ENCODE measurements at places on chromosomes 4 and X.
A peak's percentile ranks its signal among the peaks of the same experiment; 100 is the strongest.

- DNase-seq, result peak; percentile 13
Measured at GRCh38 chr4:161555689-161556660, 607.8 kb downstream of the FSTL5 start.

DNA sequence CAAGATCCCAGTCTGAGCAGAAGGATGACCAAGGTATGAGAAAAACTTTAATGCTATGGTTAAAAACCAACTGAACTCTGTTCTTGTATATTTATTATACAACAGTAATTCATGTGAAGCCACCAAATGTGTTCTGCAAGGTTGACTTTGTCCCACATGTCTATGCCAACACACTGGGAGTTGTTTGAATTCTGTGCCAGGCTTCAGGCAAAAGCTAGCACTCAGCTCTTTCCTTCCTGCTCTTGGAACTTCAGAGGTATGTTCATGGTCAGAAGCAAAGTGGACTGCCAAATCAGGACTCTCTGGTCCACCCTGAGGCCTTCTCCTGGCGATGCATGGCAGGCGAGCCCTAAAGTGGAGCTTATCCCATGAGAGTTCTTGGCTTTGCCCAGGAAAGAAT, 205.6 kb upstream of the AR start:
- no peak for DNase-seq

- DNase-seq, result no peak
Measured at GRCh38 chr4:109155084-109155483, 147.4 kb downstream of the COL25A1 start.

GRCh38 chrX:7253565-7253964, 105.6 kb upstream of the PUDP start:
- DNase-seq, result no peak

GRCh38 chr4:184310171-184310567, 92.5 kb upstream of the ENPP6 start:
- peak; percentile 33 for DNase-seq

DNA sequence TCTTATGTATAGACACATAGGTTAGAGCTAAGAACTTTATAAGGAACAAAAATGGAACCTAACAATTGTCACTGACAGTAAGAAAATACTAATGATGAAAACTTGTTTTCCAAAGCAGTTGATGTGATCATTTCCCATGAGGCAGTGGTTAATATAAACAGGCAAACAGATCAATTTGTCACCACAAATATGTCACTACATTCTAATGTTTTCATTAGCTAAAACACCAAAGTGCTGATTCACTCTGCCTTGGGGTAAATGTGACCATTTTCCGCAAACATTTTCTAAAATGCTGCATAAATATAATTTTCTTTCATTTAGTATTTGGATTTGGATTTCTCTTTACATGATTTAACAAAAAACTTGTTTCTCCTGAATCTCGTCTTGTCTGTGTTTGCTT, 408.9 kb upstream of the CTSO start:
- no peak for DNase-seq

Data from GM20000 (cell line).